ENCODE measurements at places on chromosomes 3 and 15.

GRCh38 chr3:160171813-160172212 is 53.4 kb upstream of the C3orf80 start:
- no peak for ATAC-seq

- no peak for ATAC-seq
These were observed 805.5 kb downstream of the IGSF11 start for GRCh38 chr3:118229196-118229595.

DNA sequence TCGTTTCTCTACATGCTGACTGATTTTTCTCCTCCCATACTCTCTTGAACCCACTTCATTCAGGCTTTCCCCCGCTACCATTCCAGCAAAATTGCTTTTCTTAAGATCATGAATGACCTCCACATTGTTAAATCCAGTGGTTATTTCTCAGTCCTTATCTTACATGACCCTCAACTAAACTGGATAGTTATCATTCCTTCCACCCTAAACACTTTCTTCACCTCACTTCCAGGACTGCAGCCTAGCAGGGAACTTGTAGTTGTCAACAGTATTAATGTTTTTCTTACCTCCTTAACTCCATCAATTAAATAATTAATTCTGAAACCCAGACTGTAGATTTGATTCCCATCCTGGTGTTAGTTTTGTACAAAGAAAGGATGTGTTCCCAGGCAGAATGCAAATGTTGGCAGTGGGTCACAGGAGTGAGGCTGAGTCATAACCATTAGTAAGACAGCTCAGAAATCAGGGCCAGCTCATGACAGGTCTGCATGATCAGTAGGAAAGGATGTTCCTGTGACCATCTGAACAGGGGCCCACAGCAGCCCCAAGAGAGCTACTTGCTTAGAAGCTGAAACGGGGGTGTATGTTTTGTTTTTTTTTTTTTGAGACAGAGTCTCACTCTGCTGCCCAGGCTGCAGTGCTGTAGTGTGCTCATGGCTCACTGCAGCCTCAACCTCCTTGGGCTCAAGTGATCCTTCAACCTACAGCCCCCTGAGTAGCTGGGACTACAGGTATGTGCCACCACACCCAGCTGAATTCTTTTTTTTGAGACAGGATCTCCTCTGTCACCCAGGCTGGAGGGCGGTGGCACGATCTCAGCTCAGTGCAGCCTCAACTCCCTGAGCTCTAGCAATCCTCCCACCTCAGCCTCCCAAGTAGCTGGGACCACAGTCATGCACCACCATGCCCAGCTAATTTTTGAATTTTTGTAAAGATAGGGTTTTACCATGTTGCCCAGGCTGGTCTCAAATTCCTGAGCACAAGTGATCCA is 9.1 kb downstream of the BCL2L10 start:
- ATAC-seq: peak; percentile 89

DNA sequence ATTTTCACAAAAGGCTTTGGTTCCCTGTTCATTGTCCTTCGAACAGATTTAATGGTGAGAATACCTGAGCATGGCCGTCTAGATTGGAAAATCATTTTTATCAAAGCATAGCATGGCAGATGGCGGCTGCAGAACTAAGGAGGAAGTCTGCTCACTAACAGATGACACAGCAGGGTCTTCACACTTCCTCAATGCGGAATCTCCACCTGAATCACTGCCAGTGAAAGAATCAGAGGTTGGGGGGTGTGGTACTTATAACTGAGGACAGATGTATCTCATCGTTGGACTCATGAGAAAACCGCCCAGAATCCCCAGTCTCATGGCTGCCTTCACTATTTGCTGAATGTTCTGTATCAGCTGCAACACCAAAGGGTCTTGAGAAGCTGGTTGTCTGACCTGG is 31.6 kb upstream of the PYGO1 start:
- no peak for ATAC-seq
